ENCODE measurements at places on chromosomes 7 and 10. TPM values are rescaled to one million over a fixed set of nuclear protein-coding genes. Genes with fewer than 3 reads are reported as not detected.

The AMPH gene
- total RNA-seq = not detected

The CDK1 gene
- total RNA-seq = 0.85 TPM

The GLI3 gene
- 1.7 TPM for total RNA-seq

The NUTM2E gene
- 0.21 TPM for total RNA-seq

The CRHR2 gene
- not detected for total RNA-seq

The FAM25G gene
- total RNA-seq = not detected

The UPP1 gene
- total RNA-seq = 2,093 TPM

The TACC2 gene
- 26.3 TPM for total RNA-seq

The CRTAC1 gene
- total RNA-seq = not detected

The FOXI2 gene
- not detected for total RNA-seq

The ABCB1 gene
- not detected for total RNA-seq

The ADAM8 gene
- total RNA-seq = 147 TPM

The GPR158 gene
- not detected for total RNA-seq

The BBIP1 gene
- 10.9 TPM for total RNA-seq

The IKZF5 gene
- 5.8 TPM for total RNA-seq

The LEP gene
- 0.28 TPM for total RNA-seq

The THAP5 gene
- 27.7 TPM for total RNA-seq

The NEUROG3 gene
- total RNA-seq = not detected

The JAKMIP3 gene
- total RNA-seq = not detected

The OR2A1 gene
- not detected for total RNA-seq
